ENCODE measurements at places on chromosomes 7 and 10. TPM values are rescaled to one million over a fixed set of nuclear protein-coding genes. Genes with fewer than 3 reads are reported as not detected.

- no peak for DNase-seq
These were observed 27.9 kb downstream of the TARP start for GRCh38 chr7:38245409-38245977.

DNA sequence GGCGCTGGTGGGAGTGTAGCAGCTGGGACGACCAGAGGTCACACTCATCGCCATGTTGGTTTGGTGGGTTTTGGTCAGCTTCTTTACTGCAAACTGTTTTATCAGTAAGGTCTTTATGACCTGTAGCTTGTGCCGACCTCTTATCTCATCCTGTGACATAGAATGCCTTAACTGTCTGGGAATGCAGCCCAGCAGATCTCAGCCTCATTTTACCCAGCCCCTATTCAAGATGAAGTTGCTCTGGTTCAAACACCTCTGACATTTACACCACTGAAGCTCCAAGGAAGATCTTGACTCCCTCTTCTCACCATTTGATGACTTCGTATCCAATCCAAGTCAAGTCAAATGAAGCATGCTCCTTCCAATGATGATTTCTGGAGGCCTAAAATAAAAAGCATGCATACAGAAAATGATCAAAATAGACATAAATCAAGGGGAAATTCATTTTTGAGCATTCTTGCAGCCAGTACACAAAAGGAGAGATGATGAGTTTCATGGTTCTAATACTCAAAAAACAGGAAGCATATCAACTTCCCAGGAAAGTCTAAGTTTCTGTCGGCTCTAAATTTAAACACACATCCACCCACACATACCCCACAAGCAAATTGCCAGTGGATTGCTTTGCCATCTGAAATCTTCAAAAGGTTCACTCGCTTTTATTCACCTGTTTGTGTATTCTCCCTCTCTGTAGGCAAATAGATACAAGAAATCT is 2.4 kb upstream of the PSMG3 start:
- no peak for DNase-seq

DNA sequence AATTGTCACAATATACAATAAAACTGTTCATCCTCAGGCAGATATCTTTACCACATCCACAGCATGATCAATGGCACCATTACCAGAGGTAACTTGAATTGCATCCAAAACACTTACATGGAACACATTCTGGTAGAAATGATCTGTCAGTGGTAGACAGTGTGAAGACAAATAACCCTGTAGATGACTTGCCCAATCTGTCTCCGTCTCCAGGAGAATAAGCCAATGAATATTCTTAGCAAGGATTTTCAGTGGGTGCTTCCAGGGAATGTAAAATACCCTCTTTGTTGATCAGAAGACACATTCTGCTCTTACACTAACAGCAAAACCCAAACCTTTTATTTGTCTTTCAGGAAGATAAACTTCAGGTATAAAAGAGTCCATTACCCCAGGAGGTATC is 43.8 kb downstream of the VWC2 start:
- DNase-seq = no peak

- no peak for DNase-seq
These were observed 289.2 kb upstream of the VSTM2A start for GRCh38 chr7:54253036-54253373.

GRCh38 chr10:14173706-14174594 is 156.8 kb downstream of the FRMD4A start:
- DNase-seq = no peak

- DNase-seq = no peak
These were observed 256.1 kb upstream of the C7orf33 start for GRCh38 chr7:148334441-148334956.

GRCh38 chr10:107919626-107920235 is 755.2 kb upstream of the SORCS1 start:
- DNase-seq = no peak

DNA sequence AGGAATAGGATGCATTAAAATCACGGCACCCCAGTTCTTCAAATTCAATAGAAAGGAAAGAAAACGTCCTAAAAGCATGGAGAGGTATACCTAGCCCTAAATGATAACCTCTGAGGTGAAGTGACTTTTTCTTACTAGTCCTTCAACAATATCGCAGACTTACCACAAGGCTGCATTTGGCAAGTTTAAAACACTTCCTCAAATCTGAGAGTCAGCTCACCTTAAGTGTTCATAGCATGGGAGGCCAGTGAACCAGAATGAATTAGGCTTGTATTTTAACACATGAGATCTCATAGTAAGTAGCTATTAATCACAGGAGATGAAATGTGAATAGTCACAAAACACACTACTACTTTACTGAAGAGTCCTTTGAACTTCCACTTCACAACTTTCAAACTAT is 124.2 kb downstream of the RNF32 start:
- DNase-seq = no peak

DNA sequence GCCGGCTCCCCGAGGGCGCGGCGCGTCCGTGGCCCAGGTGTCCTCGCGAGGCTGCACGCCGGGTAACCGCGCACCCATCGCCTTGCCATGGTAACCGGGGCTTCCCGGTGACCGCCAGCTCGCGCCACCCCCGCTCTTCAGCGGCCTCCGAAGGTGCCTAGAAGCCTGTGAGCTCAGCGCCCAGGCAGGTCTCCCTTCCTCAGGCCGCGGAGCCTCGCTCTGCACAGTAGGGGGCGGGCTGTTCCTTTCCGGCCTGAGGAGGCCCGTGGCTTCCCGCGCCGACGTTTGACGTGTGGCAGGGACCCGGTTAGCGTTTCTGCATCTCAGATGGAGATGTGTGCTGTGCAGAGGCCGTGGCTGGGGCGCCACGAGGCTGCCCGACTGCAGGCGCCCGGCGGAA is 117.1 kb downstream of the DYNC2I1 start:
- DNase-seq = no peak

DNA sequence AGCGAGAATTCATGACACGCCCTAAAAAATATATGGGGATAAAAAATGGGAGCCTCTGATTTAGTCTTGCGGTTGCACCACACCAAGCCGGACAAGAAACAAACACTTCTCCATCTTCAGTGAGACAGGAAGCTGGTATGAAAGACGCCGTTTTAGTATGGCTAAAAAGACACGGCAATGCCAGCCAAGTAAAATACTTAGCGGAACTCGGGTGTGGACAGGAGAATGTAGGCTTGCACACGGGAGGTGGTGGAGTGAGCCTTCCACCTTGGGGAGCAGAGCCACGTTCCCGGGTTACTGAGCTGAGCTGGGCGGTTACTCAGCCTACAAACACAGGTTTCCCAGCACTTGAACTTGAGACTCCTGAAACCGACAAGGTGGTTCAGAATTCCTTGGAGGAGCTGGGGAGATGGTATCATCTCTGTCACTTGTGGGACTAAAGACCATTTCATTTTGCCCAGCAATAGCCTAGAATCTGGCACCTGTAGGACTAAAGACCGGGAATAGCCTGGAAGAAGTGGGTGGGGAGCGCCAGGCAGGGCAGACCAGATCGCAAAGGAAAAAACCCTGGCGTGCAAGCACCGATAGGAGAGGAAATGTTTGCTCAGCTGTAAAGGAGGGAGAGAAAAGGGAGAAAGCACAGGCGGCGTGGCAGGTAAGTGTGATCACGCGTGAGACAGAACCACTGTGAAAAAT is 34.8 kb upstream of the SEPHS1 start:
- DNase-seq = peak; percentile 70

DNA sequence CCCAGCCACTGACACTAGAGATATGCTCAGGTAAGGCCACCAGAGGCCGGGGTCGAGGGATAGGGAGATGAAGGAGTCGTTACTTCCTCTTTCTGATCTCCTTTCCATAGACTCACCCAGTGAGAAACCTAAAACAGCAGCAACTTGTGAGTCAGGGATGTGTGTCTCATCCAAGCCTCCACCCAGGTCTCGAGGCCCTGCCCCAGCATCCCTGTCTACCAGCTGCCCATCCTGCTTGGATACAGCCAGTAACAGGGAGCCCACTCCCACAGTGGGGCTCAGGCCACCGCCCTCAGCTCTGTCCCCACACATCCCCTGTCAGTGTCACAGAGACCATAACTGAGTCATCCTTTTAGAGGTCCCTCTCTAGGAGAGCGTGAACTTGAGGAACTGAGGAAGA is 49.6 kb upstream of the CHST15 start:
- no peak for DNase-seq

DNA sequence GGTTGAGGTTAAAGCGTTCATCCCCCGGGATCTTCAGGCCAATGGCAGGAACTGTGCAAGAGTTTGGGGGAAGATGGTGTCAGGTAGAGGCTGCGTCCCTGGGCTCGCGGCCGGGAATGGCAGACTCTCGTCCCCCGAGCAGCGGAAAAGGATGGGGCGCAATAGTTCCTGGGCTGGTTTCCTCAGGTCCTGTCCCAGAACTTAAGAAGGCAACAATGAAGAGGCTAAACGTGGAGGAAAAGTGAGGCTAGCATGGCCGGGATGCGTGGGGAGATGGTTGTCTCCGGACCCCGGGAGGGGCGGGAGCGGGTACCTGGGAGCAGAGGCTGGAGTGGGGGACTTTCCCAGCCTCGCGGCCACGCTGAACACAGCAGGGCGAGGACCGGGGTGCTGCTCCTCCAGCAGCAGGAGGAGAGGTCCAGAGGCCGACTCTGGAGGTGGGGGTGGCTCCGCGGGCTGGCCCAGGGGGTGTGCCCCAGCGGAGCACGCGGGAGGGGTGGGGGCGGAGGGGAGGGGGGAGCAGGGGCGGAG is 882 bp downstream of the IRF5 start:
- DNase-seq = peak; percentile 83

GRCh38 chr7:87032604-87033339 is 26.7 kb downstream of the ELAPOR2 start:
- DNase-seq = no peak

DNA sequence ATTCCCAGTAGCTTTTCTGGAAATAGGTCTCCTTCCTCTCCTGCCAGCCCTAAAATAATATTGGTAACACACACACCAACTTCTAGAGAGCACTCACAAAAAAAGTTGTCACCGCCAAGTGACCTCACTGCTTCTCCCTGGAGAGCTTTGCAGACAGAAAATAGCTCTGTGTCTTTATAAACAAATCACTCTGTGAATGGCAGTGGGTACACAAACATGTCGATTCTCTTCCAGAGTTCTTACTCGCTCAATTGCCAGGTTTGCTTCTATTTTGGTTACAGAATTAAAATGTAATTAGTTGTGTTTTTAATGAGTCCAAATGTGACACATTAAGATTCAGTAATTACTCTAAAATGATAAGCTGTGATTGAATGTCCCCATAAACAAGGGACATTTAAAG is 649.2 kb upstream of the C7orf33 start:
- no peak for DNase-seq

DNA sequence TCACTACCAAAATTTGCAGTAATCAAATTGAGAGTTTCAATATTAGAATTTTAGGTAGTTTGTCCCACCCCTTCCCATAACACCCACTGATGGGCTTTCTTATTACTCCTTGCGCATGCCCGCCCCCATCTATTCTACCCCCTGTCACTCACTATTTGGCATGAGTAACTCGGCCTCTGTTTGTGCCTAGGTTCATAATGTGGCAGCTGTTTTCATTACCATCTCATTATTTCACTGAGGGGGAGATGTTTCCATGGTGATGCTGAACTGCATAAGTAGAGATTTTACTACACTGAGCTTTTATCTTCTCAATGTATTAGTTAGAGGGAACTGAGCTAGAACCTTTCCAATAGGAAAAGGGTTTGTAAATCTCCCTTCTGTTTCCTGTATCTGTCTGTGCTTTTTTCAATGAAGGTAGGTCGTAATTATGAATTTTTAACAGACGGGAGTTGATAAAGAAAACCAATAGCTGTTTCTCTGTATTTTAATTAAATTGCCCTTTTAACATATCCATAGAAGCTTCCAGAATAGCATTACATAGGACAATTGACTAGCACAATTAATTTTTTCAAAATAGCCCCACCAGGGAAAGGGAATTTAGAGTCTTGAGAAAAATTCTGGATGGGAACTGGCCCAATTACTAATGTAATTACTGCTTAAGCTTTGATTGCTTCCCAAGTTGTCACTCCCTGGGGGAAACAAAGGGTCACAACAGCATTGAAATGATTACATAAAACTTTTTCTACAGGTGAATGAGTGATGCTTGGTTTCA is 33.4 kb downstream of the PRPS1L1 start:
- DNase-seq = no peak

DNA sequence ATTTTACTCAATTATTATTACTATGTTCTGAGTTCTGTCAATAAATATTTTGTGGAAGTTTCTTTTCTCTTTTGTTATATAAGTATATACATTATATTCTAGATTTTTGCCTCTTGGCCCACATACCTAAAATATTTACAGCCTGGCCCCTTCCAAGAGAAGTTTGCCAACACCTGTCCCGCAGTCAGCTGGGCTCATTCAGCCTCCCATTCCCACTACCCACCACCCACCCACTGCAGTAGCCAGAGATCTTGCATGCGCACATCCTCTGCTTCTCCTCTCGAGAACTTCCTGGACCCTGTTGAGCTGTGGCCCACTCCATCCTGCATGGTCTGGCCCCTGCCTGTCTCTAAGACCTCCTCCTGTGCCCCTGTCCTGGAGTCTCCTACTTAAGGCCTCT is 33.6 kb downstream of the WIPF3 start:
- DNase-seq = no peak

DNA sequence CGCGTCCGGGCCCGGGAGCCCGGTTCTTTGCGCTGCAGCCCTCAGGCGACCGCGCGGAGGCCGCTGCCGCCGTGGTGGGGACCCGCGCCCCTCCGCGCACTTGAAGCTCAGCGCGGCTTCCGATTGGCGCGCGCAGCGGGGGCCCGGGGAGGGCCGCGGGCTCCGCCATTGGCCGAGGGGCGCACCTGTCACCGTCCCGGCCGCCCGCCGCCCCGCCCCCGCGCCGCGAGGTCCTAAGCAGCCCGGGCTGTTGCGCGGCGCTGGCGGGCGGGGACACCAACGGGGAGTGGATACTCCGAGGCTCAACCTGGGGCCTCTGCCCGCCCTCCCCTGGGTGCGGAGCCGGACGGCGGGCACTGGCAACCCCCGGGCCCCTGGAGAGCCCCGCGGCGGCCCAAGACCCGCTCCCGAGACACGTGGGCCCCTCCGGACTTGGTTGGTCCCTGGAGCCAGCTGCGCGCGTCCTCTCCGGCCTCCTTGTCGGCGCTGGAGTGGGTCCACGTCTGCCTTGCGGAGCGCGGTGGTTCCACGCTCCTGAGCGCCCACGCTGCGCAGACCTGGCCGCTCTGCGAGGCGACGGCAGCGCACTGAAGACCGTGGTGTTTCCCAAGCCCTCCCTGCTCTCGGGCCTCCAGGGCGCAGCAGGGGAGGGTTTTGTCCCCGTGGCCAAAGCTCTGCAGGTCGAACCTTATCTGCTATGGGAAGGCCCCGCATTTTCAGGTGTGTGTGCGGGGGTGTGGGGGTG is at the start of gene MNX1:
MNX1 (minus strand) TSS at position 76 of the 745 bp plus-strand sequence. CDS start 313 bp downstream, outside the sequence.
- peak; percentile 92 for DNase-seq

GRCh38 chr7:107078517-107078966 is 34.0 kb downstream of the PRKAR2B start:
- peak; percentile 68 for DNase-seq

The CYP2C19 gene
- total RNA-seq = not detected

The GNGT1 gene
- total RNA-seq = not detected

The PRLHR gene
- total RNA-seq = not detected

The NCF1 gene
- total RNA-seq = 32.8 TPM

The MARCHF5 gene
- 28.0 TPM for total RNA-seq

All from upper lobe of right lung (tissue), 1 donor.